Activated CD4-positive, alpha-beta T cell treated with anti-CD3 and anti-CD28 coated beads, Interleukin-2, Interleukin-6, amounts not matched to agents 100 ng/mL and 50 ng/mL, durations not matched to agents 16 hours and 8 hours (primary cell): ENCODE measurements at places on chromosomes 16 and 17.
A peak's percentile ranks its signal among the peaks of the same experiment; 100 is the strongest.

DNA sequence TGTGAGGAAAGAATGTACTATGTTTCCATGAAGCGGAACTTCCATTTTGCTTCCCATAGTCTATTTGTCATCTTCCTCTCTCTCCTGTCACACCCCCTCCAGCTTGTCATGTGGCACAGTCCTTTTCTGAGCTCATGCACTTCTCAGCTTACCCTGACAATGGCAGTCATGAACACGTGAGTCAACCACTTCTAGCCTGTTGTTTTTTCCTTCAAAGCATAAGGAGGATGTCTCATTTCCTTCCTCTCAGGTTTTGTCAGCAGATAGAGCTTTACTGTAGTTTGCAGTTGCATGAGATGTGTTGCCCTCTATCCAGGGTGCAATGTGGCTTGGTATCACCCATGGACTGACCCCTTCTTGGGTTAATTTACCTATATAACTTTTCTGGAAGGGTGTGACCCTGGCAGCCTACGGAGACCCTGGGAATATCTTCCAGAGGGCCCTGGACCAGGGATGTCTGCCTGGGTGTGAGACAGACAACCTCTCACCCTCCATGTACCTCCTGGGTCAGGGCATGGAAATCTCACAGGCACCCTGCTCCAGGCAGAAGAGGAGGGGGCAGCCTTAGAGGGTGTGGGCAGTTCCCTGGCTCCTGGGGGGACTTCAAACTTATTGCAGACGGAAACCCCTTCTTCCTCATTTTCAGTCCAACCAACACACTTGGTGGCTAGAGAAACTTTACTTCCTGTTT is 4.0 kb upstream of the ZNF267 start:
- peak; percentile 93 for DNase-seq

GRCh38 chr16:30567160-30567990 is 4.1 kb downstream of the ZNF688 start:
- peak; percentile 83 for DNase-seq

- DNase-seq: peak; percentile 29
Observed at GRCh38 chr17:39894681-39895376, 23.6 kb downstream of the GSDMB start.

DNA sequence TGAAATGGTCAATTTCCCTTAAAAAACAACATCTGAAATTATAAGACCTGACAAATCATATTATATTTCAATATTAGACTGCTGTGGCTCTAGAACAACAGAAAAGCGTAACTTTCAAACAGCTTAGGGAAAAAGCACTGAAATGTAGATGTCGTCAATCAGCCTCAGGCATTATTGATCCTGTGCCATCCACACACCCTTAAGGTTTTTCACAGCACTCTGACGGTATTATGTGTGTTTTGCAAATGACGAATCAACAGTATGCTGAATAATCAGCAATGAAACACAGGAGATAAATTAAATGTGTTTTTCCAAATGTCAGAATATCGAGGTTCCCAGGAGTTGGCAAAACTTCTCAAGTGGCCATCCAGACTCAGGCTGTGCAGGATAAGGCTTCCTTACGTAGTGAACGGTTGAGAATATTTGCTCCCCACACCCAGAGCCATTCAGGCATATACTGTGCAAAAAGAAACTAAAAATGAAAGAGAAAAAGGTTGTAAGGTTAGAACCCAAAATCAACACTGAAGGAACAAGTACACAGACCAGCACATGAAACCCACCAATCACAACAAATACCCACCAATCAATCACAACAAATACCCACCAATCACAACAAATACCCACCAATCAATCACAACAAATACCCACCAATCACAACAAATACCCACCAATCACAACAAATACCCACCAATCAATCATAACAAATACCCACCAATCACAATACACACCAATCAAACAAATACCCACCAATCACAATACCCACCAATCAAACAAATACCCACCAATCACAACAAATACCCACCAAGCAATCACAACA is 7.7 kb upstream of the MBTPS1 start:
- DNase-seq: no peak

DNA sequence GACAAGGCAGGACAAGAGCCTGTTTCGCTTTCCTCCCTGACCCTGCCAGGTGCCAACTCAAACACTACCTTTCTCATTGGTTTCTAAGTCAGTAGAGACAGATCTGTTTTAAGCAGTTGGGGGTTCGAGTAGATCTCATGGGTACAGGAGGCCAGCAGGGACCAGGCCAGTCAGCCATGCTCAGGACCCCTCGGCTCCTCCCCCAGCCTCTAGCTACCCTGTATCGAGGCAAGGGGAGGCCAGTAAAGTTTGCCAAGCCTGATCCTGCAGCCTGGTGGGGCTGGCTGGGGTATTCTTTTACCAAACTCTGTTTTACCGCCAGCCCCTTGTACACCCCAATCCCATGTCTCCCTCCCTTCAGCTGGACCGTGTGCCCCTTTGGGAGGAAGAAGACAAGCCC is 26.6 kb downstream of the OR1D5 start:
- no peak for DNase-seq
